Activated CD4-positive, CD25-positive, alpha-beta regulatory T cell (primary cell): ENCODE measurements at places on chromosomes 6 and 20.
A peak's percentile ranks its signal among the peaks of the same experiment; 100 is the strongest.

DNA sequence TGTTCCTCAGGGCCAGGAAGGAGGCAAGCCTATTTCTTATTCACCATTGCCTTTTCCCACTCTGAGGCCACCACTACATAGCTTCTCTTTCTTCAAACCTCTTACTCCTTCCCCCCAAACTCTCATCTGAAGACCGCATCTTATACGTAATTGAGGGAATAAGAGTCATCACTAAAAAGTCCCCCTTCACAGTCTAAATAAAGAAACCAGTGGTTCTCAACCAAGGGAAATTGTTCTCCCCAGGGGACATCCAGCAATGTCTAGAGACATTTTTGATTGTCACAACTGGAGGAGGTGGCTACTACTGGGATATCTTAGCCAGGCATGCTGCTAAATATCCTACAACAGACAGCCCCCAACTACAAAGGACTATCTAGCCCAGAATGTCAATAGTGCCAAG, 327.6 kb upstream of the CNR1 start:
- no peak for DNase-seq

- no peak for DNase-seq
These were observed 193.1 kb downstream of the NRN1 start for GRCh38 chr6:5813625-5814027.

GRCh38 chr6:70667711-70668498, at the start of gene SMAP1:
Gene SMAP1 (plus strand): TSS chr6:70667883. CDS start chr6:70668024, 141 bp downstream.
- DNase-seq: peak; percentile 92

GRCh38 chr6:3748208-3749066, 3.1 kb downstream of the PXDC1 start:
- DNase-seq: no peak

- DNase-seq: no peak
These were observed 179.8 kb downstream of the ERMARD start for GRCh38 chr6:169931261-169931660.

- no peak for DNase-seq
These were observed 380.6 kb upstream of the JAG1 start for GRCh38 chr20:11054266-11054993.

DNA sequence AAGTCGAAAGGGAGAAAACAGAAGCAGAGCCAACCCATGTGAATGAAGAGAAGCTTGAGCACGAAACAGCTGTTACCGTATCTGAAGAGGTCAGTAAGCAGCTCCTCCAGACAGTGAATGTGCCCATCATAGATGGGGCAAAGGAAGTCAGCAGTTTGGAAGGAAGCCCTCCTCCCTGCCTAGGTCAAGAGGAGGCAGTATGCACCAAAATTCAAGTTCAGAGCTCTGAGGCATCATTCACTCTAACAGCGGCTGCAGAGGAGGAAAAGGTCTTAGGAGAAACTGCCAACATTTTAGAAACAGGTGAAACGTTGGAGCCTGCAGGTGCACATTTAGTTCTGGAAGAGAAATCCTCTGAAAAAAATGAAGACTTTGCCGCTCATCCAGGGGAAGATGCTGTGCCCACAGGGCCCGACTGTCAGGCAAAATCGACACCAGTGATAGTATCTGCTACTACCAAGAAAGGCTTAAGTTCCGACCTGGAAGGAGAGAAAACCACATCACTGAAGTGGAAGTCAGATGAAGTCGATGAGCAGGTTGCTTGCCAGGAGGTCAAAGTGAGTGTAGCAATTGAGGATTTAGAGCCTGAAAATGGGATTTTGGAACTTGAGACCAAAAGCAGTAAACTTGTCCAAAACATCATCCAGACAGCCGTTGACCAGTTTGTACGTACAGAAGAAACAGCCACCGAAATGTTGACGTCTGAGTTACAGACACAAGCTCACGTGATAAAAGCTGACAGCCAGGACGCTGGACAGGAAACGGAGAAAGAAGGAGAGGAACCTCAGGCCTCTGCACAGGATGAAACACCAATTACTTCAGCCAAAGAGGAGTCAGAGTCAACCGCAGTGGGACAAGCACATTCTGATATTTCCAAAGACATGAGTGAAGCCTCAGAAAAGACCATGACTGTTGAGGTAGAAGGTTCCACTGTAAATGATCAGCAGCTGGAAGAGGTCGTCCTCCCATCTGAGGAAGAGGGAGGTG, 38.7 kb downstream of the ZBTB2 start:
- no peak for DNase-seq

GRCh38 chr6:166595061-166595780, 8.7 kb upstream of the RAMACL start:
- DNase-seq: no peak

GRCh38 chr20:45945678-45946148, 11.2 kb downstream of the PCIF1 start:
- no peak for DNase-seq

GRCh38 chr20:17621229-17621968, 51.5 kb downstream of the DSTN start:
- DNase-seq: no peak

- no peak for DNase-seq
These were observed 664.8 kb upstream of the MMS22L start for GRCh38 chr6:97947841-97948240.

DNA sequence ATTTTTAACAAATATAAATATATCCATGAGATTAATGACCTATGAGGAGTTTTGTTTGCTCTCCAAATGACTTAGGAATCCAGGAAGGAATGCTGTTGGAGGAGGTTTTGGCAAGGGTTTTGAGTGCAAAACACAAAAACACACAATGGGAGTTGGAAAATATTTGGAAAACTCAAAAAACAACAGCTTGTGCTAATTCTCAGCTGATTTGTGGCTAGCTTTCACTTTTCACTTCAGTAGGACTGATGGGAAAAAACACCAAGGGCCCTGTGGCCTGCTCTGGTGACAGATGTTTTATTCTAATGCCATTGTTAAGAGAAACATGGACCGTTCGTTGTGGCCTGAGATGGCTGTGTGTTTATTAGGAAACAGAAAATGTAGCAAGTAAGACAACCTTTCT, 113.9 kb downstream of the ALDH8A1 start:
- DNase-seq: no peak

DNA sequence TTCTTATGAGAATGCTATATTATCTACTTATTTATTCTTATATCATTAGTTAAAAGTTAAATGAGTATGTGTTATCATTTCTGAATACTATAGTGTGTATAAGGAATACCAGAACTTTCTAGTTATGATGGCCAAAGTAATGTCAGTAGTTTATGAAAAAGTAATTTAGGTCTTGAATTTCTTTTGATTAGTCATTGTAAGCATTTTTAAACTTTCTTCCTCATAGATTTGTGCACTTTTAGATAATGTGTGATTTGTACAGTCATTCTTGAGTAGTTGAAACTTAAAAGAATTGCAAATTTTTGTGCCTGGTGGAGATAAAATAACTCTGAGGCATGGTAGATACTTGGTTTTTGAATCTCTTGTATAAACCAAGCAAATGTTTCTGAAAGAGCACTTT, 311.3 kb downstream of the CDKAL1 start:
- no peak for DNase-seq
